ENCODE measurements at places on chromosomes 6 and 20.

DNA sequence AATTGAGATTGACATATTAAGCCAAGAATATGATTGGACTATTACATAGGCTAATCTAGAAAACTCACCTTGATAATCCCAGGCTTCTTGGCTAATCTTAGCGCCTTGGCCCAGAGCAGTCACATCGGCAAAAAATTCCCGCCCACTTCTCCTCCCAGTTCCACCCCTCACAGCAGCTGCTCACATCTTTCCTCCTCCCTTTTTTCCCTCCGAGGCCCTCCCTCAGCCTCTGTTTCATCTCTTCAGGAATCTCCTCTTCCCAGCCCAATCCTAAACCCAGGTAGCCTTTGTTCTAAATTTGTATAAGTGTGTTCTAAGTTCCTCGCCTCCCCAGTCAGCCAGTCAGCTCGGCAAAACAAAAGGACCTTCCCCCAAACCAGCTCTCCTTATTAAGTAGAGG, 184.3 kb downstream of the PRKN start:
- no peak for ATAC-seq

DNA sequence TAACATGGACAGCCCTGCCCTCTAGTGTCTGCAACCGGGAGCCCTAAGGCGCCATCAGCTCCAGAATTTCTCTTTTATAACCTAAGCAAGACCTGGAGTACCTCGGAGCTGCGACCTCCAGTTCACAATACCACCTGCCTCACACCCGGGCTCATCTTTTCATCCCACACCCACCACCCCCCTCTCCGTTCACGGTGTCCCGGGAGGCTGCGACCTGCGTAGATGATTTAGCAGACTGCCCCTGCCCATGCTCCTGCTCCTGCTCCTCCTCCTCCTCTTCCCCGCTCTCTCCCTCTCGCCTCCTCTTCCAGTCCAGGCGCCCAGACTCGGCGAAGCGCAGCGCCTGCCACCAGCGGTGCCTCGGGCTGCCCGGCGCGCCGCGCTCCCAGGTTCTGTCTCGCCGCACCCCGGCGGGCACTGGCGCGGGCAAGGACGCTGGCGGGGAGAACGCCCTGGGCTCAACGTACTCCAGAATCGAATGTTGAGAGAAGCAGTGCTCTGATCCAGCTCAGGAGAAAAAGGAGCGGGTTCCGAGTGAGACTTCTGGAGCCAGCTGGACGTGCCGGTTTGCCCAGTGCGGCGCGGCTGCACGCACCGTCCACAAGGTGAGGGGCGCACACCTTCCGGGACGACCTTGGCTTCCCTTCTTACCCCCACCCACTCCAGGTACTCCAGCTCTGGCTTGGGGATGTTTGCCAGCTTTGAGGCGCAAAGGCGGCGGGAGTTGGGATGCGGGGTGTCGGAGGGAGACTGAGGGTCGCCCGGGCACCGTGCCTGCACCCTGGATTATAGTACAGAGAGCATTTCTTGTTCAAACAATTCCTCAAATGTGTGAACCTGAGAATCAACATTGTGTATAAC, at the start of gene HTR1E:
TSS of gene HTR1E (plus strand) at position 310 of the 861 bp plus-strand sequence. CDS start 77,807 bp downstream, outside the sequence.
- peak; percentile 81 for ATAC-seq

- peak; percentile 43 for ATAC-seq
Observed at GRCh38 chr6:46612645-46613044, 40.0 kb downstream of the CYP39A1 start.

GRCh38 chr6:26175428-26176181, 88.4 kb downstream of the HFE start:
- ATAC-seq = no peak

- no peak for ATAC-seq
Observed at GRCh38 chr6:39044181-39044580, 4.4 kb upstream of the GLP1R start.

DNA sequence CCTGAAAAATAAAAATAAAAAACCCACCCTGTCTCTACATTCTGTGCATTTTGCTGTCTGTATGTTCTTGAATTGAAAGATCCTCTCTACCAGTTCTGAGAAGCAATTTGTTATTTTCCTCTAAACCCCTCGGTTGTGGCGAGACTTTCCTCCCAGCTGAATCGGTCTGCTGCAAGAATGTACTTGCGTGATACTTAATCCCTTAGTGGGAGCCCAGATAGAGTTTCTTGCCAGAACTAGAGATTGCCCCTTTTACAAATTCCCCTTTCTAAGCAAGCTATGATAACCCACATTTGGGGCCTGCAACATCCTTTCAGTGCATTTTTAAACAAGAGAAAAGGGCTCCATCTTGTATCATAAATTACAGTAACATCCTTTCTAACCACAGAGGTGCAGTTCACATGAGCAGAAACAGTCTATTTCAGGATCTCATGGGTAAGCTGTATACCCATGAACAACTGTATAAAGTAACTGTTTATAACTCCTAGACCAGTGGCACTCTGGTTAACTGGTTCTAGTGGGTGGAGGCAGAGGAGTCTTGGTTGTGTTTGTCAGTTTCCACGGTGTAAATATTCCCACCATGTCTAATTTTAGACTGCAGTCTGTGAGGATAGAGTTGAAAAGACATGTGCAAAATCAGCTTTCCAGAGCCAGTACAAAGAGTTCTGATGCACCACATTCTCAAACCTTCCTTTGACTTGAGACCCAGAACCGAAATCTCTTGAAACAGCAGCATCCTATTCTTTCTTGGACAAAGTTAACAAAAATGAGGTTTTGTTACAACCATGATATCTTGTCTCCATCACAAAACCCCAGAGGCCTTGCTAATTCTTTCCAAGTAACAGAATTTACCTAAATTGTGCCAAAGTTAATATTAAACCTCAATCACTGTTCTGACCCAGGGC, 113.1 kb upstream of the ZNF217 start:
- ATAC-seq = peak; percentile 16

GRCh38 chr6:16725145-16725864, 36.0 kb downstream of the ATXN1 start:
- ATAC-seq = peak; percentile 59

- ATAC-seq = no peak
Observed at GRCh38 chr6:73969971-73970970, 274.3 kb downstream of the CD109 start.

DNA sequence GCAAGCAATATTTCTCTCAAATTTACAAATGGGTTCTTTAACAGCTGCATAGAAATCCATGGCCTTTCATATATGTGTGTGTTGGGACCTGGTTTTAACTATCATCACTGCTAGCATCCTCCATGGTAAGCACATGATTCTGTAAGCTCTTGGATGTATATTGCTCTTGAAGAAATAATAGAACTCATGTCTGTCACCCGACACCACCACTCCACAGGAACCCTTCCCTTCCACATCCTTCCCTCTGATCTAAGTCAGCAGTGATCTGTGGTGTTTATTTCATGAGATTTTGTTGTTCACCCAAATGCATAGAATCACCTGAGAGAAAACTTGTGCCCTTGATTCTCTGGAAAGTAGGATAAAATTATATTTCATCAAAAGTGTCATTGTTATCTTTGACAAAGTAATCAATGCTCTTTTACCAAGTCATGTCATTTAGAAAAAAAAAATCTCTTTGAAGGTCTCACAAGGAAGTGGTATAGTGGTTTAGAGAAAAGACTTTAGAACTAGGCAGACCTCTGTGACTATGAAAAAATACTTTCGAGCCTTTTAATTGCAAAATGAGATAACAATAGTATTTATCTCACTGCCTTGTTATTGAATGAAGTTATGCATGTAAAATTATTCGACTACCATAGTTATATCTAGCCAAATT, 649.8 kb upstream of the SLC35B3 start:
- no peak for ATAC-seq

- no peak for ATAC-seq
Observed at GRCh38 chr6:113873043-113873667, 16.0 kb downstream of the MARCKS start.

DNA sequence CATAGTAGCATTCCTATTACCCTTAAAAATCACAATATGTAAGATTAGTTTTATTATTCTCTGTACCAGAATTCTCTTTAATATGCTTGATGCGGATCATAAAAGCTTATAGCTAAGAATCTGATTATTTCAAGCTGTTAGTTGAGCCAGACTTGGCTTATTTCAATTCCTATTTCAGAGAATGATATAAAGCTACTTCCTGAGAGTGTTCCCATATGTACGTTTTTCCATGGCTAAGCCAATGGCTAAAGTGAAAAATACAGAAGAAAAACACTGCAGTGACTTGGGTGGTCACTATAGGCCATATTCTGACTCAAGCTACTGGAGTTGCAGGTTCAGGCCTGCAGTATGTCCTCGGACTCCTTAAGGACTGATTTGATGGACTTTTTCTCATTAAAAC, 97.9 kb upstream of the EEF1E1 start:
- no peak for ATAC-seq

DNA sequence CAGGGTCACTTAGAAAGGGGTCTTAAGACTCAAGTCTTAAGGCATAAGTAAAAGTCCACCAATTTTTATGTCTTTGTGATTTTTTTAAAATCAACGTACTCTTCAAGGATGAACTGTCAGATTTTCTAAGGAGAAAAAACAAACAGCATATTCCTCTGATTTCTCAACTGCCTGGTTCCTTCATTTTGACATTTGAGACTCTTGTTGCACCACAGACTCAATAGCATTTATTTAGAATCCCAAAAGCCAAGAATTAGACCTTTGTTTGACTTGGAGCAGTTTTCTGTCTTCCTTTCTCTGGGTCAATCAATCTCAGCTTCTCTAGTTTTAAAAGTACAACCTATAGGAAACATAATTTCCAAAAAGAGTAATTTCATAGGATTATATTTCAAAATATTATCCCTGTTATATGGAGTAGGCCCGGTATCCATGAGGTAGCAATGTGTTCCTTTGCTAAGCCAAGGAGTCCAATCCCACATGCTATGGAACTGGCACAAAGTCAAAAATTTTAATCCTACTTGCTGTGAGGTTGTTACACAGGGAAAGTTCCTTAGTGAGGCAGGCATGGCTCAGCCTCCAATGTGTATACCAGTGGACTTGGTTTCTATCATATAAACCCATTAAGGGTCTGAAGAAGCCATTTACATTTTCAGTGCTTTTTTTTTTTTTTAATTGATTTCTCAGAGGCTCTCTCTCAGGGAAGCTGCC, 405.7 kb downstream of the KIF16B start:
- no peak for ATAC-seq

DNA sequence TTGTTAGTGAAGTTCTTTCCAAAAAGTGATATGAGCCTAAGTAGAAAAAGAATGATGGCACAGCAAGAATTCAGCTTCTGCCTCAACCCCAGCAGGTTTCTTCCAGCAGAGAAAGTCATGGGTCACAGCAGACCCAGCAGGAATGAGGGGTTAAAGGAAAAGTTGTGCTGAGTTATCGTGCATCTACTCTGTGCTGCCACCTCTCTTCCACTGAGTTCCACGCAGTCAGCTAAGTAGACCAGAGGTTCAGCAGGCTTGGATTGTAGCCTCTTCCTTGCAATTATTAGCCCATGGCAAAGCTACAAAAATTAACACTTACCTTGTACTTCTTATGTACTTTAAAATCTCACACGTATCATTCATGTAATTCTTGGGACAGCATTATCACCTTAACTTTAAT, 510.8 kb downstream of the PTPRT start:
- ATAC-seq = no peak

GRCh38 chr6:83470001-83470400, 39.1 kb upstream of the ME1 start:
- ATAC-seq = no peak

- no peak for ATAC-seq
Observed at GRCh38 chr6:27891320-27891875, 20.8 kb downstream of the OR2B2 start.

- ATAC-seq = peak; percentile 74
Observed at GRCh38 chr20:8194721-8195120, 62.7 kb downstream of the PLCB1 start.

- no peak for ATAC-seq
Observed at GRCh38 chr6:135331002-135331401, 149.9 kb downstream of the MYB start.

DNA sequence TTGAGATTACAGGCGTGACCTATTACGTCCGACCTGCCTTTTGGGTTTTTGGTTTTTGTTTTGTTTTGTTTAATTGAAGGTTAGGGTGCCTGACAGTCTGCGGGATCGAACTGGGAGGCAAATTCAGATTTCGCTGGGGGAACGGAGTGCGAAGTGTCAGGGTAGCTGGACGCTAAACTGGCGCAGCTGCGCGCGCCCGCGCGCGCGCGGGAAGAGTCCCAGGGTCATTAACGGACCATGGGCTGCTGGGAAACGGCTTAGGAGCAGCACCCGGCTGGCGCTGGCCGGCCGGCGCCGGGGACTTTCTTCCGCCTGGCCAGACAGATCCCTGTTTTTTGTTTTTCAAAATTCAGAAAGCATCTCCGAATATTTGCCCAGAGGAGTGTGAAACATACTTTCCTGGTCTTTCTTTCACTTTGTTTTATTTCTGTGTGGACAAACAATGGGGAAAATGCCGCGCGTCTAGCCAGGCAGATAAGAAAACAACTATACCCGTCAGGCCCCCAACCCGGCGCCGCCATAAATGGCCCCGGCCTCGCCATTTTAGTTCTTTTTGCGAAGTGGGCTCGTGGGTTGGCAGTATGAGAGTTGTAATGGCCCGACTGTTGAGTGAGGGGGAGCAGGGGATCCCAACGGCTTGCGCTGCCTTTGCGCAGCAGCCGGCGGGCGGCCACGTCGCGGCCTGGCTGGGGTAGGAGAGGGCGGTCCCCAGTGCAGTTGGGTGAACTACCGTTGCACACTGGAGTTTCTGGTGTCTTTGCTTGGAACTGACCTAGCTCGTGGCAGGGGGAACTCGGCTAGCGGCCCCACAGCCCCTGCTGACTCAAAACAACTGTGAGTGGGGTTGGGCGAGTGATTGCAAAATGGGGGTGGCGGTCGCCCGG, 7.1 kb downstream of the HSPA1B start:
- peak; percentile 92 for ATAC-seq

- no peak for ATAC-seq
Observed at GRCh38 chr20:62782893-62783278, 13.4 kb upstream of the MRGBP start.

- no peak for ATAC-seq
Observed at GRCh38 chr6:107435798-107436197, 23.6 kb downstream of the PDSS2 start.

DNA sequence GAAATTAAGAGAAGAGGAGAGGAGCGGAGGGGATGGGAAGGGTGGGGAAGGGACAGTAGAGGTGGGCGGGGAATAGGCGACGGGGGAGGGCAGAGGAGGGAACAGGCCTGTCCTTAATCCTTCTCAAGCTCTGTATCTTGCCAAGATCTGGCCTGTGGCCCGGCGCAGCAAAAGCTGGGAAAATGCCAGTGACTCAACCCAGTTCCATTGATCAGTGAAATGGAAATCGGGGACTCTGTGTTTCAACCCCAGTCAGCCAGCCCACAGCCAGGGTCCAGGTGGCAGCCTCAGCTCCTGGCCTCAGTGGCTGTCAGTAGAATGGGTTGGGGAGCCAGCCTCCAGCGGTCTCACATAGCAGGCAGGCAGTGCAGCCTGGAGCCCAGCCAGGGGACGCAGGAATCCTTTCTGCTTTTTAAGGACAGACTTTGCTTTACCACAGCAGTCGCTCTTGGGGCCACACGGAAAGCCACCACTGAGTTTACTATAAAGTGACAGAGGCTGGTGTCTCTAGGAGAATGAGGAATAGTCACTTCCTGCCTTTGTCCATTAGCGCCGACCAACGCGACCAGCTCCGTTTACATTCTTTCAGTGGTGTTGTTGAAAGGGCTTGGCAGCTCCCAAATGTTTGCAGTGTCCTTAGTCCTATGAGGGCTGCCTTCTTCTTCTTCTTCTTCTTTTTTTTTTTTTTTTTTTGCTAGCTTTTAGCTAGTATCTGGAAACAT, 128.0 kb downstream of the RIN2 start:
- ATAC-seq = peak; percentile 56

Measured in gastroesophageal sphincter (tissue), 4 donors.